CD4-positive, alpha-beta T cell treated with Interferon gamma for 1 hour (primary cell): ENCODE measurements at places on chromosomes 7 and 10.

DNA sequence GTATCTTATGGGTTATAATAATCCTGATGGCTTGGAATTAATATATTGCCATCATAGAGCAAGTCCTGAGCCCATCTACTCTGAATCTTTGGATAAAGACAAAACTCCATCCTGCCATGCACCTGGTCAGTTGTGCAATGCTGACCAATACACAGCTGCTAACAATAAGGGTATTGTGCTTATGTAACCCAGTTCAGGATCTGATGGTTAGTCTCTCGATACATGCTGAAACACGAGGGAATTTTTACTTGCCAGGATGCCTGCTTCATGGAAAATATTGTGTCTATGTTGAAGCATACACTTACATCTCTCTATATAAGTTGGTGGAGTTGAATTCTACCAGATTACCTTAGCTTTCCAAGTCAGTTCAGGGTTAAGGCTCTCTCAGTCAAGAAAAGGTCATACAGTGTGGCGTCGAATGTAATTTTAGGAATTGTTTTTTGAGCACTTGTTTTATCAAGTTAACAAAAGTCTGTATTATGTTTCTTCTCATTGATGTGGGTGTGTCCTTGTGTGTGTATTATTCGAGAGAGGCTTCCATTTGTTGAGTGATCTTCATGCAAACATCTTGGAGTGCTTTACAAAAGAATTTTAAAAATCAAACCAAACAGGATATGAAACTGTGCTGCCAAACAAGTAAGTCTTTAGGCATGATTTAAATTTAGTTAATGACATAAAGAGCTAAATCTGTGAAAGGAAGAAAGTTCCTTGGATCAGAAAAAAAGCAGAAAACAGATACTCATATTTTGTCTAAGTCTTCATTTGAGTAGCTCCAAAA lies 449.1 kb downstream of the SUGCT start:
- DNase-seq: no peak

DNA sequence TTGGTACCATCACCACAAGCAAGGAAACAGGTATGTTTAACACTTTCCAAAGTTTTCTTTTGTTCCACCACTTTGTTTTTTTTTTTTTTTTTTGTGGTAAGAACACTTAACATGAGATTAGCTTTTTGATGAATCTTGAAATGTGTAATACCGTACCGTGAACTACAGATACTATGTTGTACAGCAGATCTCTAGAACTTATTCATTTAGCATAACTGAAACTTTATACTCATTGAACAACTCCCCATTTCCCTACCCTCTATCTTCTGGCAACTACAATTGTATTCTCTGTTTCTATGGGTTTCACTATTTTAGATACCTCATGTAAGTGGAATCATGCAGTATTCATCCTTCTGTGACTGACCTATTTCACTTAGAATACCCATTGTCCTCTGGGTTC lies 162.7 kb upstream of the ITGB1 start:
- DNase-seq: no peak

DNA sequence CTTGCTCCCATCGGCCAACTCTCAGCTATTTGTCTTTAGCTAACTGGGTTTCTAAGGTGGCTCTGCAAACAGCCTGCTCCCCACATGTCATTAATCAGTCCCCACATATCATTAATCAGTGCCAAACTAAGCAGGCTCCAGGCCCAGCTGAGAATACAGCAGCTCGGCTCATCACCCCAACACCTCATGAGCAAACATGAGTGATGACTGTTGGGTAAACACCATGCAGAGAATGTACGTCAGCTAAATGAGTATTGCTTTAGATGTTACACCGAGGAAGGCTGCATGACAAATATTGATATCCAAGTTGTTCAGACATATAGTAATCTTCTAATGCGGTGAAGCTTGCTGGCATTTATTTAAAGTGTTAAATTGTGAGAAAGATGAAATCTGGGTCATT lies 187.5 kb upstream of the AOAH start:
- no peak for DNase-seq

DNA sequence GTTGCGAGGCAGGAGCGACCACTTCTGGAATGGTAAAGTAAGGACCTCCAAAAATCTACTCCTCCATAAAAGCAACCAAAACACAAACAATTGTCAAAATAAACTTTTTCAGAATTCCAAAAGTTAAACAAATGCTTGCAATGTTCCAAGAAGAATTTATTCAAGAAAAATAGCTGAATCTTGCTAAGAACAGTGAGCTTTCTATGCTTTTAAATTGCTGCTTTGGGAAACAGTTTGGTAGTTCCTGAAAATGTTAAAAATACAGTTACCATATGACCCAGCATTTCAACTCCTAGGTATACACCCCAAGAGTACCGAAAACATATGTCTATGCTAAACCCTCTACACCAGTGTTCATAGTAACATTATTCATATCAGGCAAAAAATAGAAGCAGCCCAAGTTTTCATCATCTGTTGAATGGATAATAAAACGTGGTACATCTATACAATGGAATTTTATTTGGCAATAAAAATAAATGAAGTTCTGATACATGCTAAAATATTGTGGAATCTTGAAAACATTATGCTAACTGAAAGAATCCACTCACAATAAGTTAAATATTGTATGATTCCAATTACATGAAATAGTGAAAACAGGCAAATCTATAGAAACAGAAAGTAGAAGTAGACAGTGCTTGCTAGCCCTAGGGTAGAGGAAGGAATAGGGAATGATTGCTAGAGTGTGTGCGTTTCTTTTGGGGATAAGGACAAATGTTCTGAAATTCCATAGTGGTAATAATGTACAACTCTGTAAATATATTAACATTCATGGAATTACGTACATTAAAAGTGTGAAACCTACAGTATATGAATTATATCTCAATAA lies 57.0 kb downstream of the LRRN3 start:
- DNase-seq: no peak

- no peak for DNase-seq
These were observed 1.4 kb downstream of the HOXA5 start for GRCh38 chr7:27141923-27142579.
